Kidney epithelial cell (primary cell): ENCODE measurements at places on chromosomes 11 and 22.

- DNase-seq, result no peak
Observed at GRCh38 chr22:17264321-17265052, 45.3 kb upstream of the ADA2 start.

DNA sequence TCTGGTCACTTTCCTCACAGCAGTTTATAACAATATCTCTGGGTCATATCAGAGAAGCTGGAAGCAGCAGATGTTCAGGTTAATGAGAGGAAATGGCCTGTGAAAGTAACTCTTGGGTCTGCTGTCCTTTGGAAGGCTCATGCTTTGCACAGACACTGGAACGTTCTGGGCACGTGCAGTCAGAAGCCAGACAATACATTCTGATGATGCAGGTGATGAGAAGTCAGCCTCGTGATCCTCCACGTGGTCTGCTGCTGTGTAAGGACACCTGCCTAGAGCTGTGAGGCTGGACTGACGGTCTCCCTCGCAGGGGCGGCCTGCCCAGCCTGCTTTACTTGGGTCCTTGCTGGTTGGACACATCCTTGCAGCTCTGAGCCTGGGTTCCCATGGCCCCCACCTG lies 18.8 kb upstream of the ADORA2A start:
- DNase-seq, result no peak

- DNase-seq, result no peak
Observed at GRCh38 chr22:35070451-35071093, 4.6 kb downstream of the ISX start.

DNA sequence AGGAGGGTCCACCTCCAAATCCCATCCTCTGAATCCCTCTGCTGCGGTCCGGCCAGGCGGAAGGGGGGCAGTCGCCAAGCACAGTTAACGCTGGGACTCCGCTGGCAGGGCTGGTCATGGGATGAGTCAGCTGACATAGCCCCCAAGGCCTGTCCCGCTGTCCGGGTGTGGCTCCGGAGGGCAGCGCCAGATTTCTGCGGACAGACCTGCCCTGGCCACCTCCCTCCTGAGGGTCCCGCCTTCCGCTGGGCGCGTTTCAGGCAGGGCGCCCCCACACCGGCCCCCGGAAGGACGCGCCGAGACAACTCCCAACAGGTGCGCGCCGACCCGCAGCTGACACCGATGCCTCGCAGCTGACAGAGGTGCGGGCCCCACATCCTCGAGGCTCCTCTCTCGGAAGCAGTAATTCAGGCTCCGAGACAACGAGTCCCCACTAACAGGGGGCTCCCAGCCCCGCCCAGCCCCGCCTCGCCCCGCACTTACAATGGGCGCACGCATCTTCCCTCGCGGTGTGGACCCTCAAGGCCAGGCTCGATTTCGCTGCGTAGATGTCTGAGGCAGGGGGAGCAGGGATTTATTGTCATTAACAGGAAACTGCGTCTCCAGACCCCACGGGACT lies 607 bp downstream of the PLAAT3 start:
- DNase-seq, result no peak

- peak; percentile 82 for DNase-seq
Observed at GRCh38 chr22:35840302-35840739, 122.6 kb downstream of the APOL5 start.

GRCh38 chr11:133425245-133425644 lies 107.1 kb downstream of the OPCML start:
- DNase-seq, result no peak

GRCh38 chr11:7559398-7560283 lies 45.8 kb downstream of the PPFIBP2 start:
- no peak for DNase-seq

GRCh38 chr11:13465909-13466371 lies 2.9 kb upstream of the BTBD10 start:
- DNase-seq, result no peak

GRCh38 chr11:96744697-96745096 lies 354.9 kb downstream of the JRKL start:
- DNase-seq, result no peak

GRCh38 chr11:68212421-68213134 lies 518 bp downstream of the KMT5B start:
- DNase-seq, result no peak

GRCh38 chr11:77418155-77418970 lies 55.5 kb downstream of the PAK1 start:
- no peak for DNase-seq

GRCh38 chr22:24731761-24732160 lies 42.8 kb downstream of the PIWIL3 start:
- DNase-seq, result no peak

- no peak for DNase-seq
Observed at GRCh38 chr22:38467438-38467903, 425 bp upstream of the KDELR3 start.

- DNase-seq, result no peak
Observed at GRCh38 chr11:82867495-82868082, 32.6 kb downstream of the PRCP start.

DNA sequence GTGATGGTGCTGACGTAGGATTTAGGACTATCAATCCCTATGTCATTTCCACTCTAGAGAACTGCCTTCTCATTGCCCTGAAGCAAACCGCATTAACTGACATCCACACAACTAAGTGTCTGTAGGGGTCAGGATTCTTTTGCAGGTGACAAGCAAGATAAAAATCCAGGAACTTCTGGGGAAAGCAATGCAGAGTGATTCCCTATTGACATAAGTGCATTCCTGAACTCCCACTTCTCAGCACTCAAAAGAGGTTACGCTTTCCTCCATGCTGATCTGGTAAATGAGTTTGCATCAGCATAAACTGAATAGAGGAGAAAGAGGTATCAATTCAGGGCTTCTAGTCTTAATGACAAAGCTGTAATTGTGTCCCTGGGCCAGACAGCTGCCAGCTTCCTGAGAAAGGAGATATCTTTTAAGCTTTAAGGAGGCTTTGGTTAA lies 224.6 kb upstream of the ISX start:
- no peak for DNase-seq

GRCh38 chr11:130560781-130561109 lies 112.3 kb downstream of the ADAMTS15 start:
- no peak for DNase-seq

DNA sequence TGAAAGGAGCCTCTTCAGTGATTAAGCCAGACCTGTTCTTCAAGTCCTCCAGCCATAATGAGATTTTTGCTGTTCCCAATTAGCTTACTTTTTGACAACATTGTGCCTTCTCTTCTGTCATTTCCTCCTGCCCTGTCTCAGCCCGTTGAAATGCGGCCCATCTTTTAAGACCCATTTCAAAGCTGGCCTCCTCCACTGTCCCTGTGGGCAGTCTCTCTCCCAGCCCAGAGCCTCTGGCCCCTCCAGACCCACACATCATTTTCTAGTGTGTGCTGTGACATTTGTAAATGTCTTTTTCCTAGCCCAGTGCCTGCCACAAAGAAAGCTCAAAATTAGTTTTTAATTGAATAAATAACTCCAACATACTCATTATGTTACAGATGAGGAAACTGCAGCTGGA lies 70.9 kb downstream of the BUD13 start:
- no peak for DNase-seq

DNA sequence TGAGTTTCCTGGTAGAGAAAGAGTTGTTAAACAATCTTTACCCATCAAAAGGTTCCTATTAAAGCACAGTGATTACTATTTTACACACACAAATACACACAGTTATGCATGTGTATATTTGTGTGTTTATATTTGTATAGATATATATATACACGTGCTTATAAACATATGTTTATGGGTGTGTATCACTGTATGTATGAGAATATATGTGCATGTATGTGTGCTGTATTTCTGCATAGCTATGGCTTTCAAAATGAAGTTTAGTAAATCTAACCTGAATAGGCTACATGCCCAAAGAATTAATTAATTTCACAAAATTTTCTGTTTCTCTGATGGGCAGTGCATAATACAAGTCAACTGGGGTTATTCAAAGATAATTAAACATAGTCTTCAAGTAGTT lies 723.1 kb upstream of the KIRREL3 start:
- DNase-seq, result no peak

GRCh38 chr22:35581023-35581413 lies 36.1 kb downstream of the MB start:
- no peak for DNase-seq

DNA sequence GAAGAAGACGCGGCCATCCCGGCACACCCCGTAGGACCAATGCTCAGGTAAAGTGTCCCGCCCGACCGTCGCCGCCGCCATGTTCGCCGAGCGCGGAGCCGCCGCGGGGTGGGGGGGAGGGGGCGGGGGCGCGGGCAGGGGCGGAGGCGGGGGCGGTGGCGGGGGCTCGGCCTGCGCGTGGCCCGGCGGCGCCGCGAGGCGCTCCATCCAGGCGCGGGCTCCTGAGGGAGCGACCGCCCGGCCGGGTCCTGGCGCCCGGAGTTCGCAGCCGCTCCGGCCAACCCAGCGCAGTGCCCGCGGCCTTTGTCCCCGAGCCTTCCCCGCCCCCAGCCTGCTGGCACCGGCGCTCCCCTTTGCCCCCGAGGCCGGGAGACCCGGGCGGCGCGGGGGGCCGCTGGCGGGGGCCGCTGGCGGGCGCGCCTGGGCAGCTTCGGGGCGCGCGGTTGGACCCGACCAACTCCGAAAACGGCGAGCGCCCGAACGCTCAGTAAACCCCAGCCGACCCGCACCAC lies at the start of gene PLEKHA7:
Gene PLEKHA7 (minus strand): TSS at position 94 of the 512 bp plus-strand sequence. CDS start 13 bp downstream, at position 81.
- DNase-seq, result no peak

- no peak for DNase-seq
Observed at GRCh38 chr11:31646216-31646615, 136.6 kb downstream of the ELP4 start.

- DNase-seq, result peak; percentile 86
Observed at GRCh38 chr11:130677486-130678153, 229.2 kb downstream of the ADAMTS15 start.

DNA sequence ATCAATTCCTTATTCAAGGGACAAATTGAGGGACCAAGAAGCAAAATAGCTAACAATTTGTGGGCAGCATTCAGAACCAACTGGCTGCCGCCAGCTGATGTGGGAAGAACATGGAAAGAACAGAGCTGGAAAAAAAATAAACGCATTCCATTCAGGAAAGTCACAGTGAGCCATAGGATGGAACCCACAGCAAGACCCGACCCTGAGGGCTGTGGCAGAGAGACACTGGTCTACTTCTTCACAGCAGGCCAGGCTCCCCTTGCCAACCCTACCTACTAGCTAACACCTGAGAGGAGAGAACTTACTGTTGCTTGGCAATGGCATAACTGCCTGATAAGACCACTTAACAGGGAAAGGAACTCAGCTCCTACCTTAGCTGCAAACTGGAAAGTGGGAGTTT lies 123.5 kb upstream of the APOA1 start:
- DNase-seq, result peak; percentile 65

GRCh38 chr11:34027516-34028408 lies 23.8 kb upstream of the CAPRIN1 start:
- no peak for DNase-seq

GRCh38 chr11:16722581-16723344 lies 15.7 kb upstream of the C11orf58 start:
- no peak for DNase-seq

GRCh38 chr22:49925525-49926128 lies 7.2 kb downstream of the CRELD2 start:
- DNase-seq, result no peak

GRCh38 chr11:112533682-112534081 lies 273.0 kb upstream of the PLET1 start:
- no peak for DNase-seq

DNA sequence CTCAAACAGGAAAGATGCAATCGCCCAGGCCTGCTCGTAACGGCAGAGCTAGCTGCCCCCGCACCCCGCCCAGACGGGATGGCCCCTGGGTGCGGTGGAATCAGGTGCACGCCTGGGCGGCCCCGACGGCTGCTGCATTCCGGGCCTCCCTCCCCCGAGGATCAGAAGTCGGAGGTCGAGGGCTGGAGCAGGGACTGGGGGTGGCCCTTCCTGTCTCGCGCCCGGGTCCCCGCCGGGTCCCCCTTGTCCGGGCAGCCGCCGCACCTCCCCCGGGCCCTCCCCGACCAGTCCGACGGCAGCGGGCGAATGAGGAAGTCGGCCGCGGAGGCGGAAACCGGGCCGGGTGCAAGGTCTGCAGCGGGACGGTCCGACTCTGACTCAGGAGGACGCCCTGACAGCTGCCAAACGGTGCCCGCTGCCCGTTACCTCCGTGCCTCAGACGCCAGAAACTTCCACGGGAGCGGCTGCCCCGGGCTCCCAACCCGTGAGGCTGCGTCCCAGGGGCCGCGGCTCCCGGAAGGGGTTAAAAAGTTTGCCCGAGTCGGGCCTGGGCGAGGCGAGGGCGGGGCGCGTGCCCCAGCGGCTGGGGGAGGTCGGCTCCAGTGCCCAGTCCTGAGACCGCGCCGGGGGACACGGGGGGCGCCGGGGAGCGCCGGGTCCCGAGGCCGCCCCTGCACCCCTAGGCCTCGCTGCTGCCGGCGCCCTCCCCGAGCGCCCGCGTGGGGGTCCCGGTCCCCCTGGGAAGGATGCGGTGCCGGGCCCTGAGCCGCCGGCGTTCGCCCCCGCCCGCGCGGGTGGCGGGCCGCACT lies 663 bp downstream of the MYH9 start:
- no peak for DNase-seq

GRCh38 chr11:78432058-78432515 lies 14.5 kb upstream of the GAB2 start:
- DNase-seq, result no peak

DNA sequence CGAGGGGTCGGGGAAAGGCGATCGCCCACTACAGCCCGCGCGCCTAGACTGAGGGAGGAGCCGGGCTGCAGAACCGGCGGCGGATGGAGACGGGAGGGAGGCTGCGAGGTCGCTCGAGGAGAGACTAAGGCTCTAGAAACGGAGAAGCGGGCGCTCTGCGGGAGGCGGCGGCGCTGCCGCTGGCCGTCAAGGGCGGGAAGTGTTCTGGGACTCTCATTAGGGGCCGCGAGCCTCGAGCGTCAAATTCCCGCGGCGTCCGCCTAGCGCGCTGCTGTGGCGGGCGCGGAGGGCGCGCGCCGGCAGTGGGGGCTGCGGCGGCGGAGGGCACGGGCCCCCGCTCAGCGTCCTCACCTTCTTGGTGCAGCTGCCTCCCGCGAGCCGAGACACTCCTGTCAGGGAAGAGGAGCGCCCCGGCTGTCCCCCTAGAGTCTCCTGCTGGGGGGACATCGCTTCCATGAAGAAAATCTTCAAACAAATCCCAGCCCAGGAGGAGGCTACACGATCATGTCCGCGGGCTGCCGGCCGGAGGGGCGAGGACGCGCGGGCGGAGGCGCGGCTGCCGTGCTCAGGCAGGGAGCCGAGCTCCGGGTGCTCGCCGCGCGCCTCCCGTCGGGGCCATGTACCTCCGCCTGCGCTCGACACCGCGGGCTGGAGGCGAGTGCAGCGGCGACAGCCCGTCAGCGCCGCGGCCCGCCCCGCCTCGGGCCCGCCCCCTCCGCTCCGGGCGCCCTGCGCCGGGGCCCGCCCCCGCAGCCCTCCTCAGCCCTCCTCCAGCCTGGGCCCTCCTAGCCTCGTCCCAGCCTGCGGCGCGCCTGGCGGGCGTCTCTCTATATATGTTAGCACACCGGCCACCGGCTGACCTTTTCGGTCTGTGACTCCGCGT lies at the start of gene ARHGAP20:
Gene ARHGAP20 (minus strand): TSS at position 662 of the 883 bp plus-strand sequence. CDS start 206 bp downstream, at position 456.
- no peak for DNase-seq
